ENCODE measurements at places on chromosomes 12 and 14. TPM values are rescaled to one million over a fixed set of nuclear protein-coding genes. Genes with fewer than 3 reads are reported as not detected.

SLC25A47 gene
- not detected for total RNA-seq

MFAP5 gene
- total RNA-seq, result 57.9 TPM

CCDC184 gene
- total RNA-seq, result under 0.01 TPM

FAM90A1 gene
- not detected for total RNA-seq

IRAK3 gene
- 3.6 TPM for total RNA-seq

IL31 gene
- total RNA-seq, result not detected

ESRRB gene
- total RNA-seq, result under 0.01 TPM

RTL1 gene
- total RNA-seq, result not detected

DNA sequence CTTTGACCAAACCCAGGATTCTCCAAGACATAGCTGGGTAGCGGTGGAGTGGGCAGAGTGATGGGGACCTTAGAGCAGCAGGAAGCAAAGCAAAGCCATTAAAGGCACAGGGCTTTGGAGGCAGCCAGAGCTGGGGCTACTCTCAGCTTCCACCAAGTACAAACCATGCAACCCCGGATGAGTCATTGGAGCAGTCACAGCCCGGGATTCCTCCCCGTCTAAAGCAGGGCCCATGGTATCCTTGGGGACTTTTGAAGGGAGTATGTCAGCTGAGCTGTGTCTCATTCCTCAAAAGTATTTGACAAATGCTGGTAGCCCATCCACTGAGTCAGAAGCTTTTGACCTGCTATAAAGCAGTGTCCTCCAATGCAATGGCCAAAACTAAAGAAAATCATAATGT lies 9.7 kb upstream of the IFI27 start:
- peak; percentile 96 for DNase-seq

DNA sequence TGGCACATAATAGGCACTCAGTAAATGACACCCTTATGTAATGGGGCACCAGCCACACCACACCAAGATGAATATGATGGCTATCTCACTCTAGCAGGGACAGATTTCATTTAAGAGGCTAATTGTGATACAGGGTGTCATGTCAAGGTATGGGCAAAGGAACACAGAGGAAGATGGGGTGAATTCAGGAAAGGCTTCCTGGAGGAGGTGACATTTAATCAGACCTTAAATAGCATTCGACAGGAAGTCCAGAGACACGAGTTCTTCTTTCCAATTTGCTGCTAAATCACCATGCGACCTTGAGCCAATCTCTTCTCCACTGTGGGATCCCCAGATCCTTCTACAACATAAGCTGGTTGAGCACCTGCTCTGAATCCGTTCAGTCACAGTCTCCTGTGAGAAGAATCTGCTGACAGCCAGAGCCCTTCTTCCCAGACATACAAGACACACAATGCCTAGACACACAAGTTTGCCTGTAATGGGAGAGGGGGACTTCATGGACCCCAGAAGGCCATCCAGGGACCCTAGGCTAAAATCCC lies 1.5 kb upstream of the DTX1 start:
- DNase-seq, result peak; percentile 56

DNA sequence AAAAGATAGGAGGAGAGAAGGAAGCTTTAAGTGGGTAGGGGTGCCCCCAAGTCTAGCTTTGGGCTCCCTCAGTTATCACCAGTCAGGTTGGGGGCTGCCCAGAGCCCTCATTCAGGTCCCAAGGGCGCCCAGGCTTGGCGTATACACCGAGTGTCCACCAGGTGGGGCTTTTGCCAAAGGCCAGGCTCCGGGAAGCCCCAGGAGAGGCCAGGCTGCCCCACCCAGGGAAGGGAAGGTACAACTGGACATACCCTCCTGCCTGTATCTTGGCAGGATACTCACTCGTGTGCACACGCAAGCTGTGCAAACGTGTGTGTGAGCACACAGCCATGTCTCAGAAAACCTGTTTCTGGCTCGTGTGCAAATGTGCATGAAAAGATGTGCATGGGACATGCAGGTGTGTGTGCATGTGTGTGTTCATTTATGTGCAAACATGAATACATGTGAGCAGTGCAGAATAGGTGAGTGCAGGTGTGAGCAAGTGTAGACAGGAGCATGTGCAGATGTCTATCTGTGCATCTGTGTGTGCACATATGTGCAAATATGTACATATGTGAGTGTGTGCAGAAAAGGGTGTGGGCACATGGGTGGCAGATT lies 103.9 kb upstream of the MYL2 start:
- DNase-seq, result peak; percentile 89

- peak; percentile 63 for DNase-seq
Observed at GRCh38 chr14:29759521-29760340, 167.9 kb downstream of the PRKD1 start.

DNA sequence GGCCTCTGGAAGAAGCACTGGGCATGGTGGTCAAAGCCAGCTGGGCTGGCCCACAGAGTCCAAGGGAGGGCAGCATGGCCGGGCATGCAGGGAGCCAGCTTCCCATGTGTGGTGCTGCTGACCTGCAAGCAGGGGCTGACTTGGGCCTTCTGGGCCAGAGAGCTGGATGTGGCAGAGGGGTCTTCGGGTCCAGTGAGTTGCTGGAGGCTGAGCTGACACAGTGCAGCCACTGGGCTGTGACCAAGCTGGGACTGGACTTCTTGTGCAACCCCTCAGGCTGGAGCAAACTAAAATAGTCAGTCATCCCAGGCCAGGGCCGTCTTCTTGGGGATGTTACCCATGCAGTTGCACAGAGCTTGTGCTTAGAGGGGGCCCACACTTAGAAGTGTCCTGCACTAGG lies 7.3 kb upstream of the RIN3 start:
- DNase-seq, result no peak

GRCh38 chr12:5222011-5222461 lies 178.4 kb downstream of the KCNA5 start:
- no peak for DNase-seq

- no peak for DNase-seq
Observed at GRCh38 chr12:108033090-108033489, 96.0 kb upstream of the WSCD2 start.

DNA sequence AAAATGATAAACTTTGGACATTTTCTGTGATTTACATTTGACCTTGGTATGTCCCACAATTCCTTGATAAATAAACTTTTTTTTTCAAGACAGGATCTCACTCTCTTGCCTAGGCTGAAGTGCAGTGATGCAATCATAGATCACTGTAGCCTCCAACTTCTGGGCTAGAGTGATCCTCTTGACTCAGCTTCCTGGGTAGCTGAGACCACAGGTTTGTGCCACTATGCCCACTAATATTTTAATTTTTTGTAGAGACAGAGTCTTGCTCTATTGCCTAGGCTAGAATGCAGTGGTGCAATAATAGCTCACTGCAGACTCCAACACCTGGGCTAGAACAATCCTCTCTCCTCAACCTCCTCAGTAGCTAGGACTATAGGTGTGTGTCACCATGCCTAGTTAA lies 79.1 kb upstream of the PTGDR start:
- DNase-seq, result no peak

GRCh38 chr12:107322063-107322462 lies 228.7 kb upstream of the CRY1 start:
- peak; percentile 58 for DNase-seq

DNA sequence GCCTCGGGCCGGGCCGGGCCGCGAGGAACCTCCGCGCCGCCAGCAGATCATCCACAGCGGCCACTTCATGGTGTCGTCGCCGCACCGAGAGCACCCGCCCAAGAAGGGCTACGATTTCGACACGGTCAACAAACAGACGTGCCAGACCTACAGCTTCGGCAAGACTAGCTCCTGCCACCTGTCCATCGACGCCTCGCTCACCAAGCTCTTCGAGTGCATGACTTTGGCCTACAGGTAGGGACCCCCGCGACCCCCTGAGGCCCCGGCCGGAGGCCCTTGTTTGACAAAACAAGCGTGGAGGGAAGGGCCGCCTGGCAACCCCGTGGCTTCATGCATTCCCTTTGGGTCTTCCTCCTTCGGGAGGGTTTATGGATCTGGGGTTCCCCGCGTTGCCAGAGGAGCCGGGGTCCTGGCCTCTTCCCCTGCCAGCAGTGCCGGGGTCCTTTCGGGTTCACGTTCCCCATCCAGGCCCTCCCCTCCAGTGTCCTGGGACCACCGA lies 526 bp downstream of the MLXIP start:
- DNase-seq, result peak; percentile 62

GRCh38 chr12:124371970-124372555 lies 77.2 kb downstream of the RFLNA start:
- DNase-seq, result no peak

DNA sequence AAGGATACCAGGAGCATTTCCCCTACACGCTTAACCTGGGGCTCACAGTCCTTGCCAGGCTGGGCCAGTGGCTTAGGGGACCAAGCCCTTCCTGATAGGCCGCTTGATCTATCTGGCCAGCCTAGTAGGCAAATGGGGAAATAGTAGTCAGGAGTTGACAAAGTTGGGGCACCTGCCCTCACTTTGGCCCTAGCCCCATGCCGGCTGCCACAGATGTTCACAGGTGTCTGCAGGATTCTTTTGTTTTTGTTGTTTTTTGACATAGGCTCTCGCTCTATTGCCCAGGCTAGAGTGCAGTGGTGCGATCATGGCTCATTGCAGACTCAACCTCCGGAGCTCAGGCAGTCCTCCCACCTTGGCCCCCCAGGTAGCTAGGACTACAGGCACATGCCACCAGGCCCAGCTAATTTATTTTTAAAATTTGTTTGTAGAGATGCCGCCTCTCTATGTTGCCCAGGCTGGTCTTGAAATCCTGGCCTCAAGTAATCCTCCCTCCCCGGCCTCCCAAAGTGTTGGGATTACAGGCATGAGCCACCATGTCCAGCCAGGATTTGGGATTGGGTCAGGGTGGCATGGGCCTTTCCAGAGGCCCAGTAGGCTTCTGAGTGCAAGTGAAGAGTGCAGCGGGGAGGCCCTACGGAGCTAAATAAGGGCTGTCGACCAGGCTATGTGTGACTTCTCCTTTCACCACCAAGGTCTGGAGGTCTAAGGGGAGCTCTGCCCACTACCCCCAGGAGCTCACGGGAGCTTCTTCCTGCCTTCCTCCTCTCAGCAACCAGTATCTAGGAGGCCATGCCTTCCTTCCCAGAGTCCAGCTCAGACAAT lies 15.5 kb upstream of the HDAC7 start:
- peak; percentile 78 for DNase-seq

GRCh38 chr12:95182868-95183415 lies 34.3 kb downstream of the FGD6 start:
- DNase-seq, result peak; percentile 59

- DNase-seq, result no peak
Observed at GRCh38 chr12:85798122-85798521, 38.1 kb downstream of the RASSF9 start.

DNA sequence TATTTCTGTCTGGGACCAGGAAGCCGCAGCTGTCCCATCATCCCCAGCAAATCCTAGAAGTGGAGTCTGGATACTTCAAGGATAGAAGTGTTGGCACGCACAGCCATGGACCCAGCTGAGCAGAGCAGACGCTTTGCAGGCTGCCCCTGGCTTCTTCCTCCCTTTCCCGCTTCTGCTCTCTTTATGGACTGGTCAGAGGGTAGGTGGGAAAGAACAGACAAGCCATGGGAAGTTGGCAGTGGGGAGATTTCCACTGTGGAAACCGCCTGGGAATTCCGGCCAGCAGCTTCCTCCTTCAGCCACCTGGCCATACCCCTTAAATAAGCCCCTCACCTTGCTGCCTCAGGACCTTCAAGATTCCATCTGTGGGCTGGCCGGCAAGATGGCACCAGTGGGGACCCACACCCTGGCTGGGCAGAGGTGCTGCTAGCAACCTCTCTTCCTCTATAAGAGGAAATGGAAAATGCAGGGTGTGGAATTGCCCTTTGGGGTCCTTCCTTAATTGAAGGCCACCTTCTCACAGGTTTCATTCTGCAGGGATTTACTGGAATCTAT lies 20.6 kb downstream of the OTUB2 start:
- DNase-seq, result no peak

DNA sequence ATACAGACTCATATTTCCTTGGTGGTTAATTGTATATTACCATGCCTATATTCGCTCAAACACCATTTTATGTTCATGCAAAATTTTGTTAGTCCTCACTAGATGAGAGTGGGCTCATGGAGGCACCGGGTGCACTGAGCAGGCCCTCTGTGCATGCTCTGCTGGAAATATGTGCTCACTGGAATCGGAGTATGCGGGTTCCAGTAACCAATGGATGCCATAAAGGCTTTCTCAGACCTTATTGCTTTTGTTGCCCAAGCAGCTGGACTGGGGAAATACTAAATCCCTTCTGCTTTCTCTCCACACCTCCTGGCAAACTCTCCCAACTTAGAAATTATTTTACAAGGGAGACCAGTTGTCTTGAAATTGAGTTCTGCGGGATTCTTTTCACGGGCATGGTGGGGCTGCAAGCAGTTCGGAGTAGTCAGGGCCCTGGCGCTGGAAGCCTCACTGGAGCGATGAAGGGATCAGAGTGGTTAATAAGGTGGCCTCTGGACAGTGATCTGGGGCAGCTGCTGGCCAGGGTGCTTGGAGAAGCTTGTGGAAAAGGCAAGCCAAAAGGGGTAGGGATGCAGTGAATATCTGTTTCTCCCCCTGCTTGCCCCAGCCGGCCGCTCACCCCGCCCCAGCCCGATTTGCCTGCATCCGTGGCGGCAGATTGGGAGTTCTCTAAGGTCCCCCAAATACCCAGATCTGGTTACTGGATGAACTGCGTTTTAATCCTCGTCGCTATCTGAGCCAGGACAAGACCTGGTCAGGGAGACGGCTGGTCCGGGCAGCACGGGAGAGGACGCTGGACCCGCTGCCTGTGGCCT lies 7.4 kb upstream of the HOXC6 start:
- no peak for DNase-seq

DNA sequence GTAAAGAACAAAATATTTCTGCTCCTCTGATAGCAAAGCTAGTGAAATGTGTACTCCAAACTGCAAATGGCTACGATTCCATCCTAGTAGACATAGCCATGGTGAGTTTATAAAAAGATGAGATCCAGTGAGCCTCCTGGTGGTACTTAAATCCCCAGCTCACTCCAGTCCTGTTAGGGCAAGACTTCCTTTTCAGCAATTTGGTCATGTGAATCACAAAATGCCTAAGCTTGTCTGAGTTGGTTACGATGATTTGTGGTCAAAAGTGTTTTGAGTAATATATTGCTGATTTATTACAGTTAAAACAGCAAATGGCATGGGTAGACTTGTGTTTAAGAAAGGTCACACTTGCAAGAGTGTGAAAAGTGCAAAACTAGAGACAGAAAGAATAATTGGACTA lies 102.7 kb upstream of the NAV3 start:
- DNase-seq, result no peak

DNA sequence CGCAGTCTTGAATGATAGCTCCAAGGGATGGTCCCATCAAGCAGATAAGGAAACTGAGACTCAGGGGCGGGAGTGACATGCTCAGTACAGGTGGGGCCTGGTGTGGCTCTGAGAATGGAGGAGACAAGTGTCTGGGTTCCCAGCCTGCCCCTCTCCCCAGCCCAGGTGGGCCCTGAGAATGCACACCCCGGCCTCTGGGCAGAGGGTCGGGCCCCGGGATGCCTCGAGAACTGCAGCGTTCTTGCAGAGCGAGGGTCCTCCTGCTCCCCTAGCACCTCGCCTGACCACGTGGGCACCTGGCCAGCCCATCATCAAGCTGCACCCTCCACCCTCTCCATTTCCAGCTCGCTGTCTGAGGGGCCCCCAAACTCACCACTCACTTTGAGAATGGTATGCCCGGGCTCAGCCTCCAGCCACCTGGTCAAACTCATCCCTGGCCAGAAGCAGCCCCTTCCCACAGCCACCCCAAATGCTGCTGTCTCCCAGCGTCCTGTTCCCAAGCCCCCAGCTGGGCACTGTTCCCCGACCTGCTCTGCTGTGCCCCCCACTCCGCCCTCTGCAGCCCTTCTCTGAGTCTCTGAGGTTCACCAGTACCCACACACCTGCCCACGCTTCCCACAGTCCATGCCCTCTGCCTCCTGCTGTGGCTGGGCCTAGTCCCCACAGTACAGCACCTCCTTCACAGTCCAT lies 44.3 kb downstream of the CYP46A1 start:
- peak; percentile 51 for DNase-seq

Measured in osteoblast (primary cell).